Left ventricle myocardium inferior (tissue), 1 donor: ENCODE measurements at places on chromosomes 11 and 22. TPM values are rescaled to one million over a fixed set of nuclear protein-coding genes. Genes with fewer than 3 reads are reported as not detected.

DNA sequence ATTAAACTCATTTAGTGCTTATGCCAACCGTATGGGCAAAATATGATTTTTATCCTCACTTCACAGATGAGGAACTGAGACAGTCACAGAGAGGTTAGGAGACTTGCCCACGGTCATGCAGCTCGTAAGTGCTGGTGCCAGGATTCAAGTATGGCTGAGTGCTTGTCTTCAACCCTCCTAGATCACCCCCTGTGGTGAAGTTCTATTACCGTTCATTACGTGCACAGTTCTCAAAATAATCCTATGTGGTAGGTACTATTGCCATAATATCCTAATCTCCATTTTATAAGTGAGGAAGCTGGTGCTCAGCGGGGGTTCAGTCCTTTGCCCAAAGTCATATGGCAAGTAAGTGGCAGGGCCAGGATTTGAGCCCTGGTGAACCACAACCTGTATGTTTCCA lies 1.5 kb downstream of the MIEF1 start:
- DNase-seq: no peak
- H3K4me1 ChIP-seq: peaks cover 79% of the 10 kb centered on the region
- H3K27ac ChIP-seq: no peak overlapping the region
- H3K4me3 ChIP-seq: peak overlapping the region; percentile 97

Gene KRTAP5-8
- total RNA-seq: not detected

Gene OSBP2
- 22.2 TPM for total RNA-seq

DNA sequence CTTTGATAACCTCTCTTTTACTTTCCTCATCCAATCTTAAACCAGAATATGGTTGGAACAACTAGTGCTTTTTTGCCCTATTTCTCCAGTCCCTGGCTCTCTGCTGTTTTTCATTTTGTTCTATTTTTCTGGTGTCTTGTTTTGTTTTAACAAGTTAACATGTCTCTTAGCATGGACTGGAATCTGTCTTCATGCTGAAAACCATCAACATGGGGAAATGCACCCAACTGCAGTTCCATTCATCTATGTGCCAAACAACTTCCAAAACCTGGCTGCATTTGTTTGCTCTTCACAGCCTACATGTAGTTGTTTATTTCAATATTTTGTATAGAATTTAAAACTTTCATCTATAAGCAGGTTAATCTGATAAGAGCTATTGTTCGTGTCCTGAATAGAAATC lies 46.8 kb upstream of the NOX4 start:
- no peaks in the 10 kb centered on the region for H3K4me1 ChIP-seq
- H3K27ac ChIP-seq: no peak overlapping the region
- DNase-seq: no peak
- no peaks in the 10 kb centered on the region for H3K36me3 ChIP-seq
- no peak overlapping the region for H3K4me3 ChIP-seq
- no peaks in the 10 kb centered on the region for H3K27me3 ChIP-seq

DNA sequence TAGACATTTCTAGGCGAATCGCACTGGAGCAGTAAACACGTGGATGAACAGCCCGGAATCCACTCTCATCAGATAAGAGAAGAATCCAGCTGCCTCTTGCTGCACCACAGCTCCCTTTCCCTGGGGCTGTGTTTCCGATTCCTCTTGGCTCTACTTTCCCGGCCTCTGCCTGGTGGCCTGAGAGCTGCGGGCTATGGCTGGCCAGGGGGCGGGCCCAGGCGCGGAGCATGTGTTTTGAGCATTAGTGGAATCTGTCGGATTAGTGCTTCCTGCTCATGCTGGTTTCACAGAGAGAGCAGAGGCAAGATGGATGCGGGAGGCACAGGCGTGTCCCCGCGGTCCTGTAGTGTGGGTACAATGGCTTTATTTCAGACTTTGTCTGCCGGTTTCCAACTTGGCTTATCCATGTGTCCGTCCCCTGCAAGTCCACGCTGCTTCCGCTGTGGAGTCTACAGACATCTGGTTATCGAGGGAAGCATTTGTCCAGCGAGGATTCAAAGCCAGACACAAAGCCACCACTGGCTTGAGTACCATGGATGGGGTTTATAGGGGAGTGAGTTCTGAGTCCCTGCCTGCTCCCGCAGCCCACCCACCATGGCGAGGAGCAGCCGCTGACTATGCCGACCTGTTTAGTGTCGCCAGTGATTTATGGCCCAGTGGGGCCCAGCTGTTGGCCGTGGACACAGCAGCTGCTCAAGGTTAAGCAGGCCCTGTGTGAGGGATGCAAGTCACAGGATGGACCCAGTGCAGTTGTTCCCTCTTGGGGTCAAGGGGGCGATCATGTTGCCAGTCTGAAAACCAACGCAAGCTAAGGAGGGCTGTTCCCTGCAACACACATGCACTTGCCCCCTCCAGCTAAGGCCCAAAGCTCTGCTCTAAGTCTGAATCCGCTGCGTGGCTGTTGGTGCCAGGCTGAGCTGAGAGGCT lies 43.3 kb upstream of the EP300 start:
- peak overlapping the region; percentile 50 for H3K4me3 ChIP-seq
- no peaks in the 10 kb centered on the region for H3K27me3 ChIP-seq
- H3K4me1 ChIP-seq: peaks cover 13% of the 10 kb centered on the region
- H3K36me3 ChIP-seq: no peaks in the 10 kb centered on the region

Gene KRTAP5-7
- total RNA-seq: not detected

Gene CRYBB2
- total RNA-seq: not detected

GRCh38 chr11:1231396-1232020 lies 8.6 kb downstream of the MUC5B start:
- no peaks in the 10 kb centered on the region for H3K36me3 ChIP-seq
- H3K4me3 ChIP-seq: no peak overlapping the region
- H3K27ac ChIP-seq: no peak overlapping the region
- no peaks in the 10 kb centered on the region for H3K4me1 ChIP-seq
- peaks cover 60% of the 10 kb centered on the region for H3K27me3 ChIP-seq

Gene EIF4ENIF1
- total RNA-seq: 29.0 TPM

DNA sequence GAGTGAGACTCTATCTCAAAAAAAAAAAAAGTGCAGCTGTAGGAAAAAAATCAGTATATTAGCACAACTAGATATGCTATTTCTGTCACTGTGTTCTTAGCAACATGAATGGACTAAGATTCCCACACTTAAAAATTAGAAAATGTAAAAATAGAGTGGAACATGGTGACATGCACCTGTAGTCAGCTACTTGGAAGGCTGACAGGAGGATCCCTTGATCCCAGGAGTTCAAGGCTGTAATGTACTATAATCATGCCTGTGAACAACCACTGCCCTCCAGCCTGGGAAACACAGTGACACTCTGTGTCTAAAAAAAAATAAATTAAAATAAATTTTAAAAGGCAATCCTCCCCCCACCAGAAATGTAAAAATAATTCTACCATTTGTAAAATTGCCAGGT lies 29.8 kb downstream of the PICALM start:
- H3K36me3 ChIP-seq: no peaks in the 10 kb centered on the region
- peaks cover 88% of the 10 kb centered on the region for H3K4me1 ChIP-seq
- H3K27me3 ChIP-seq: no peaks in the 10 kb centered on the region
- peak overlapping the region; percentile 57 for H3K27ac ChIP-seq
- no peak for DNase-seq

Gene EML3
- 14.6 TPM for total RNA-seq

Gene ANO1
- total RNA-seq: 7.7 TPM

- DNase-seq: no peak
- H3K27me3 ChIP-seq: peaks cover 41% of the 10 kb centered on the region
- H3K4me3 ChIP-seq: no peak overlapping the region
- no peaks in the 10 kb centered on the region for H3K36me3 ChIP-seq
- no peak overlapping the region for H3K27ac ChIP-seq
Observed at GRCh38 chr22:30538280-30538679, 8.3 kb downstream of the SEC14L6 start.

Gene MS4A1
- total RNA-seq: not detected

GRCh38 chr11:35822815-35823495 lies 120.9 kb upstream of the LDLRAD3 start:
- H3K27ac ChIP-seq: no peak overlapping the region
- H3K27me3 ChIP-seq: no peaks in the 10 kb centered on the region
- DNase-seq: no peak
- no peak overlapping the region for H3K4me3 ChIP-seq
- peaks cover 45% of the 10 kb centered on the region for H3K4me1 ChIP-seq

DNA sequence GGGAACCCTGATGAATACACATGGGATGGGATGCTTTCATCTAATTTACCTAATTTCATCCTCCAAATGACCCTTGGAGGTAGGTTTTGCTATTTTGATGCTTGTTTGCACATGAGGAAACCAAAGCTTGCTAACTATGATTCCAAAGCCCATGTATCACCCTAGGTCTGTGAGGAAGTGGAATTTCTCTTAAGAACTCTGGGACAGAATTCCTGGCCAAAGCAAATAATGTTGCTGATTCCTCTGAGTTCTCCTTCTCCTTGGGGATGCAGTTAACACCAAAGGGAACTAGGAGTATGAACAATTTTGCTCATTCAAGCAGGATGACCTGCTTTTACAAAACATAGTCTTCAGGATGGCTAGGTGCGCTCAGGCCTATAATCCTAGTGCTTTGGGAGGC lies 80.0 kb downstream of the KCNC1 start:
- H3K27me3 ChIP-seq: no peaks in the 10 kb centered on the region
- H3K4me3 ChIP-seq: no peak overlapping the region
- H3K36me3 ChIP-seq: no peaks in the 10 kb centered on the region
- no peak overlapping the region for H3K27ac ChIP-seq
- no peak for DNase-seq
- peaks cover 53% of the 10 kb centered on the region for H3K4me1 ChIP-seq

GRCh38 chr11:8086001-8086479 lies 5.0 kb downstream of the TUB start:
- no peak overlapping the region for H3K4me3 ChIP-seq
- peaks cover 65% of the 10 kb centered on the region for H3K4me1 ChIP-seq
- DNase-seq: no peak
- H3K36me3 ChIP-seq: no peaks in the 10 kb centered on the region
- H3K27me3 ChIP-seq: peaks cover 7% of the 10 kb centered on the region
- H3K27ac ChIP-seq: peak overlapping the region; percentile 51

DNA sequence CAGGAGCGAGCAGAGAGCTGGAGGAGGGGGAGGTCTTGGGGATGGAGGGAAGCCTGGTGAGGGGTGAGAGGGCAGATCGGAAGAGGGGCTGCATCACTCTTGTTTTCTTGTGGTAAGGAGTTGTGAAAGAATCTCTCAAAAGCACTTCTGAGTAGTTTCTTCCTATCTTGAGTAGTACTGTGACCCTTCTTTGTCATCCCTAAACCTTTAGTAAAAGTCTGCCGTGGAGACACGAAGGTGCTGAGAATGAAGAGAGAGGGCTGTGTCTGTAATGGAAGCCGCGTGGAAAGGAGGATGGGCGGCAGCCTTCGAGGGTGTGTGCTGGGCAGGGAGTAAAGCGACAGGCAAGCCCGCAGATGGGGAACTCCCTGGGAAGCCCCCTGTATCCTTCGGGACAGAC lies 237.8 kb downstream of the TBC1D22A start:
- DNase-seq: no peak
- H3K36me3 ChIP-seq: peaks cover 7% of the 10 kb centered on the region
- no peak overlapping the region for H3K27ac ChIP-seq
- no peaks in the 10 kb centered on the region for H3K27me3 ChIP-seq

- no peaks in the 10 kb centered on the region for H3K36me3 ChIP-seq
- no peaks in the 10 kb centered on the region for H3K27me3 ChIP-seq
- H3K4me3 ChIP-seq: no peak overlapping the region
- no peak overlapping the region for H3K27ac ChIP-seq
- peak; percentile 26 for DNase-seq
Observed at GRCh38 chr11:6757373-6757967, 14.3 kb downstream of the OR2AG2 start.

GRCh38 chr11:62337303-62338181 lies at the start of gene ASRGL1:
Gene ASRGL1 (plus strand): TSS chr11:62337448. CDS start chr11:62337978, 530 bp downstream.
- H3K27ac ChIP-seq: peak within 1 kb of the TSS; percentile 20
- peaks cover 28% of the 10 kb centered on the region for H3K27me3 ChIP-seq
- H3K4me1 ChIP-seq: peaks cover 24% of the 10 kb centered on the region
- peak within 1 kb of the TSS; percentile 75 for H3K4me3 ChIP-seq

Gene OR51B2
- not detected for total RNA-seq

GRCh38 chr11:104333977-104334376 lies 170.0 kb upstream of the PDGFD start:
- no peaks in the 10 kb centered on the region for H3K27me3 ChIP-seq
- H3K4me1 ChIP-seq: peaks cover 12% of the 10 kb centered on the region
- H3K27ac ChIP-seq: no peak overlapping the region

- no peaks in the 10 kb centered on the region for H3K4me1 ChIP-seq
- H3K36me3 ChIP-seq: no peaks in the 10 kb centered on the region
- no peak overlapping the region for H3K4me3 ChIP-seq
- H3K27me3 ChIP-seq: peaks cover 7% of the 10 kb centered on the region
Observed at GRCh38 chr11:115996125-115996807, 492.1 kb upstream of the CADM1 start.

- no peaks in the 10 kb centered on the region for H3K27me3 ChIP-seq
- no peak overlapping the region for H3K4me3 ChIP-seq
- no peak overlapping the region for H3K27ac ChIP-seq
- peaks cover 37% of the 10 kb centered on the region for H3K4me1 ChIP-seq
Observed at GRCh38 chr11:121109916-121110586, 9.0 kb downstream of the TECTA start.

GRCh38 chr11:118003456-118003855 lies 17.3 kb downstream of the IL10RA start:
- H3K4me1 ChIP-seq: peaks cover 28% of the 10 kb centered on the region
- H3K27ac ChIP-seq: peak overlapping the region; percentile 71
- no peak overlapping the region for H3K4me3 ChIP-seq
- H3K36me3 ChIP-seq: no peaks in the 10 kb centered on the region
- DNase-seq: no peak

Gene SMIM35
- not detected for total RNA-seq

Gene ME3
- 33.4 TPM for total RNA-seq

- no peaks in the 10 kb centered on the region for H3K4me1 ChIP-seq
- H3K36me3 ChIP-seq: no peaks in the 10 kb centered on the region
- no peak for DNase-seq
- H3K27me3 ChIP-seq: peaks cover 72% of the 10 kb centered on the region
Observed at GRCh38 chr22:49394116-49394785, 433.4 kb downstream of the BRD1 start.

- peaks cover 22% of the 10 kb centered on the region for H3K36me3 ChIP-seq
- no peak overlapping the region for H3K4me3 ChIP-seq
- H3K27me3 ChIP-seq: no peaks in the 10 kb centered on the region
- no peak overlapping the region for H3K27ac ChIP-seq
Observed at GRCh38 chr11:130115218-130115617, 44.4 kb upstream of the ST14 start.

DNA sequence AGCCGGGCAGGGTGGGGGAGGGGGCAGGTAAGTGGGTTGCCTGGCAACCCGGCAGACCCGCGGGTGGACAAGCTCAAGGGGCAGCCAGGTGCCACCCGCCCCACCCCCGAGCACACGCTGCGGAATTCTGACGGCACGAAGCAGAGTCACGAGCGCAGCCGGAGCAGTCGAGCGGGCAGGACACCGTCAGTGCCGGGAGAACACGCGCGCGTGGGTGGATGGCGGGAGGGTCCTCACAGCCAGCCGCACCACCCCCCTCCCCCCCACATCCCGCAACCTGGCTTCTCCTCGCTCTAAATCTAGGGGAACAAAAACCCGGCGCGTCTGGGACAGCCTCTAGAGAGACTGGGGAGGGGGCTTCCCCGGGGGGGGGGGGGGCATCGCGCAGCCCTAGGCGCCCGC lies 133.1 kb upstream of the HSD17B12 start:
- H3K4me3 ChIP-seq: peak overlapping the region; percentile 57
- peaks cover 11% of the 10 kb centered on the region for H3K4me1 ChIP-seq
- H3K36me3 ChIP-seq: no peaks in the 10 kb centered on the region

- no peak for DNase-seq
- no peaks in the 10 kb centered on the region for H3K36me3 ChIP-seq
- no peak overlapping the region for H3K4me3 ChIP-seq
- H3K4me1 ChIP-seq: no peaks in the 10 kb centered on the region
Observed at GRCh38 chr22:32024796-32025195, 18.3 kb upstream of the SLC5A1 start.

Gene SPON1
- total RNA-seq: 9.4 TPM
